Stimulated activated CD4-positive, alpha-beta T cell treated with anti-CD3 and anti-CD28 coated beads, Interleukin-4, amount 100 ng/mL, for 24 hours (primary cell): ENCODE measurements at places on chromosomes 3 and 15.

- DNase-seq = no peak
These were observed 31.7 kb upstream of the MFSD1 start for GRCh38 chr3:158769952-158770740.

DNA sequence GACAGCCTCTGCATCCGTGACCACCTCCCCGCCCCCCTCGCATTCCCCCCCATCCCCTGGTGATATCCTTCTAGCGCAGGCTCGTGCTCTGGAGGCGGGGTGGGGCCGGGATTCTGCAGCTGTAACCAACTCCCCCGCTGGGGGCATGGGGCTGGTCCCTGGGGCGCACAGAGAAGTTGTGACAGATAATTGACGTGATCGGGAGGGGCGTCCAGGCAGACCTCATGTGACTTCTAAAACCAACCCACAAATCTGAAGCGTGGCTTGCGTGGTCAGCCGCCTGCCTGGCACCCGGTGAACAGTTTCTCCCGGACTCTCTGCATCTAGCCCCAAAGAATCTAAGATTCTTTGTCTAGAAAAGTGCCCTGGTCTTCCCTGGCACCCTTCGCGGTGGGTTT is 100.6 kb upstream of the IGF1R start:
- peak; percentile 4 for DNase-seq

- no peak for DNase-seq
These were observed 130.6 kb downstream of the FAM174B start for GRCh38 chr15:92524874-92525565.

GRCh38 chr3:69283496-69283895 is 102.4 kb downstream of the FRMD4B start:
- DNase-seq = no peak

GRCh38 chr15:42712584-42712983 is 24.3 kb downstream of the CDAN1 start:
- no peak for DNase-seq

- DNase-seq = peak; percentile 12
These were observed 15.6 kb downstream of the CLDN1 start for GRCh38 chr3:190306513-190307163.

GRCh38 chr3:135231737-135232136 is 436.7 kb downstream of the EPHB1 start:
- no peak for DNase-seq

GRCh38 chr3:46095307-46095706 is 68.0 kb upstream of the XCR1 start:
- DNase-seq = no peak

GRCh38 chr3:181969925-181970324 is 258.2 kb downstream of the SOX2 start:
- DNase-seq = no peak

DNA sequence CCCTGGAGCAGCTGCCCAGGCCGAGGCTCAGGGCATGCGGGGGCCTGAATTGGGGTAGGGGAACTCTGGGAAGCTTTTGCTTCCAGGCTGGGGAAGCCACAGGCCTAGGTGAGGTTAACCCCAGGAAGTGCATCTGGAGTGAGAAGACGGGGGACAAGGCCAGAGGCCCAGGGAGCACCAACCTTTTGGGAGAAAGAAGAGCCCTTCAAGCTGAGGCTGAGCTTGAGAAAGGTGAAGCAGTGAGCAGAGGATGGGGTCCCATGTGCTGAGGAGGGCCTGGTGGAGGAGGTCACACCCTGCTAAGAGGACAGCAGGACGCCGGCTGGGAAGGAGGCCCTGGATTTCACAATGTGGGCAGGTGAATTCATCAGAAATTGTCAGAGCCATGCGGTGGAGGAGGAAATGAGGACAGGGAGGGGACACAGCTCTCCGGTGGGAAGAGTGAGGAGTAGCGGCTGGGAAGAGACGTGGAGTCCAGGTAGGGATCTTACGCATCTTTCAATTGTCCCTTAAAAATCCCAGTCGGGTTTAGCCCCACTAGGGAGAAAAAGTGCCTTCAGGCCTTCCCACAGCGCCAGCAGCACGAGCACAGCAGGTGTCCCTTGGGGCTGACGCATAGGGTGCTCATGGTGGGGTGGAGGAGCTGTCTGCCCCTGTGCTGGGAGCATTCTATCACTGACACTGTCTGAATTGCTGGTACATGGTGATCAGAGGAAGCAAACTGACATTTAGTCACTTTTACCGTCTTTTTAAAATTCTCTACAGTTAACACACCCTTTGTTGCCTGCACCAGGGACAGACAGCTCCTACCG is 50.9 kb downstream of the HCN4 start:
- DNase-seq = no peak

DNA sequence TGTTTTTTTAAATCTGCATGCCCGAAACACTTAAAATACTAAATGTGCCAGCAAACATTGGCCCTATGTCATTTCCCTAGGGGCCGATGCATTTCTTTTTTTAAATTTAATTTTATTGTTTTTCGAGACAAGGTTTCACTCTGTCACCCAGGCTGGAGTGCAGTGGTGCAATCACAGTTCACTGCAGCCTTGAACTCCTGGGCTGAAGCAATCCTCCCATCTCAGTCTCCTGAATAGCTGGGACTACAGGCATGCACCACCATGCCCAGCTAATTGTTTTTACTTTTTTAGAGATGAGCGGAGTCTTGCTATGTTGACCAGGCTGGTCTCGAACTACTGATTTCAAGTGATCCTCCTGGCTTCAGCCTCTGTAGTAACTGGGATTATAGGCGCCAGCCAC is 5.5 kb downstream of the PARP9 start:
- DNase-seq = no peak

- DNase-seq = peak; percentile 46
These were observed 206.6 kb downstream of the FOXP1 start for GRCh38 chr3:71376911-71377310.

GRCh38 chr15:81026836-81027599 is 26.3 kb downstream of the TLNRD1 start:
- no peak for DNase-seq

DNA sequence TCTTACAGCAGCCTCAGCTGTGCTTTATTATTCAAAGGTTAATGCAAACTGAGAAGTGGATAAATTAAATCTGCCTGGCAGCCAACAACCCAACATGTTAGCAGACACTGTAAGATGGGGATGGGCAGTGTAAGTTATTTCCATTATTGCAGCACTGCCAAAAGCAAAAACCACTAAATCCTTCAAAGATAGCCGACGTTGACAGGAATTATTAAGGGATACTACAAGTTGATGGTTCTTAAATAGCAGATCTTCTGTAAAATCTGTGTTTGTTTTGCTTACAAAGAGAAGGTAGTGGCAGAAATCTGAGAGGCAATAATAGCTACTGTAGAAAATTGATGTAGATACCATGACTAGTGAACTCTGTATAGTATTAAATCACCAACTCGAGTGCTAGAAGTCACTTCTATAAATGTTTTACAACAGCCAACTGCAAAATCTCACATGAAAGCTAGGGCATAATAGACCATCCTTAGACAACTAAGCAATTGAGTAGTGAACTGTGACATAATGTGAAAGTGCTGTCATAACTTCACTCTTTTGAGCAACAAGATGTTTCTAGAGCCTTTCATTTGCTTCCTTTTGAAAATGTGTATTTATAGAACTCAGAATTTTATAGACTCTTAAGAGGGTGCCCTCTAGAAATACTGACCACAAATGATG is 278.6 kb downstream of the UBE2E2 start:
- DNase-seq = no peak

- DNase-seq = no peak
These were observed 15.1 kb downstream of the MTHFS start for GRCh38 chr15:79881668-79882067.

DNA sequence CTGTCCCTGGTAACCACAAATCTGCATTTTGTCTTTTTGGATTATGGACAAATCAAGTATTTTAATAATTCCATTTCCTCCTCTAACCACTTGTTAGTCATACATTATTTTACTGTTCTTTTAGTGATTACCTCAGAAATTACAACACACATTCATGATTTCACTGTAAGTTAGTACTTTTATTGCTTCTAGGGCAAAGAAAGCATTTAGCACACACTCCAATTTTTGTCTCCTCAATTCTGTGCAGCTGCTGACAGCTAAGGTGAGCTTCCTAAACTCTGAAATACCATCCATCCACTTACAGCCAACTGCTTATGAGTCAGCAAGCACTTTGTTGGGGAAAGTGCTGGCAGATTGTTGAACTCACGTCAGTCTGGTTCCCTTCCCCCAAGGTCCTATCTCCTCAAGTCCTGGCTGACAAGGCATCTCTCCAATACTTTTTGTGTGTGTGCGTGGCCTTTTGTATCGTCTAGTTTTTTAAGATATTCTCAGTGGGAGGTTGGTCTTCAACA is 49.4 kb upstream of the TNFAIP8L3 start:
- DNase-seq = no peak

GRCh38 chr3:98540346-98540745 is 8.6 kb downstream of the GPR15 start:
- DNase-seq = peak; percentile 21

DNA sequence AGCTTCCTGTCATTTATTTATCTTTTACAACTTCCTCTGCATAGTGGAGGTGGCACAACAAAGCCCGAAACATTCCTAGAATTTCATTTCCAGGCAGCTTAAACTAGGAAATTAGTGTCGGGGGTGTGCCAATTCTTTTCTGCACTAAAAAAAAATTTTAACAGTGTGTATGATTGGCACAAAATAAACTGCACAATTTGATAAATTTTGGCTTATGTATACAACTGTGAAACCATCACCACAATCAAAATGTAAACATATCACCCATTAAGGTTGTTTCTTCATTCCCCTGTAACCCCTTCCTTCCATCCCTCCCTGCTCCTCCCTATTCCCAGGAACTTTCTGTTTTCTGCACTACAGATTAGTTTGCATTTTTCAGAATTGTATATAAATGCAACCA is 54.7 kb downstream of the RPL39L start:
- DNase-seq = no peak

- no peak for DNase-seq
These were observed 58.7 kb downstream of the WNT7A start for GRCh38 chr3:13821126-13821525.
